Activated T-cell treated with anti-CD3 and anti-CD28 coated beads for 48 hours (primary cell): ENCODE measurements at places on chromosomes 3 and 15.

DNA sequence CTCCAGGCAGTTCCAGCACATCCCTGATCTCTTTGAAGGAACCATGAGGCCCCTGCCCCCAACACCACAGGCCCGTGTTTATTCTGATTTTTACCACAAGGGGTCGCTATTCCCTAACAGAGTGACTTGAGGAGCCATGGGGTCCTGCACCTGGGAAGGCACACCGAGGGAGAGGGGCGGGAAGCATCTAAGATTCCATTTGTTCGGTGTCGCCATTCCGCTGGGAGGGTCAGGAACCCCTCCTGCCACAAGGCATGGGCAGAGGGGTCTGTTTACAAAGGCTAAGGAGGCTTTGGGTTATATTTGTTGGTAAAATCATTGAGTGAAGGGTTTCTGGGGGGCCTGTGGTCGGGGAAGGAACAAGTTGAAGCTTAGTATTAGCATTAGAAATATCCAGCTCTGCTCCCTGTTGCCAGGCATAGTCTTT is 77.1 kb downstream of the WDR76 start:
- peak; percentile 31 for DNase-seq

GRCh38 chr3:122612696-122613095 is 35.2 kb downstream of the PARP15 start:
- DNase-seq, result no peak

GRCh38 chr3:112802338-112802737 is 44.3 kb downstream of the CD200R1L start:
- DNase-seq, result no peak

GRCh38 chr15:95644100-95644875 is 686.2 kb upstream of the NR2F2 start:
- DNase-seq, result no peak

DNA sequence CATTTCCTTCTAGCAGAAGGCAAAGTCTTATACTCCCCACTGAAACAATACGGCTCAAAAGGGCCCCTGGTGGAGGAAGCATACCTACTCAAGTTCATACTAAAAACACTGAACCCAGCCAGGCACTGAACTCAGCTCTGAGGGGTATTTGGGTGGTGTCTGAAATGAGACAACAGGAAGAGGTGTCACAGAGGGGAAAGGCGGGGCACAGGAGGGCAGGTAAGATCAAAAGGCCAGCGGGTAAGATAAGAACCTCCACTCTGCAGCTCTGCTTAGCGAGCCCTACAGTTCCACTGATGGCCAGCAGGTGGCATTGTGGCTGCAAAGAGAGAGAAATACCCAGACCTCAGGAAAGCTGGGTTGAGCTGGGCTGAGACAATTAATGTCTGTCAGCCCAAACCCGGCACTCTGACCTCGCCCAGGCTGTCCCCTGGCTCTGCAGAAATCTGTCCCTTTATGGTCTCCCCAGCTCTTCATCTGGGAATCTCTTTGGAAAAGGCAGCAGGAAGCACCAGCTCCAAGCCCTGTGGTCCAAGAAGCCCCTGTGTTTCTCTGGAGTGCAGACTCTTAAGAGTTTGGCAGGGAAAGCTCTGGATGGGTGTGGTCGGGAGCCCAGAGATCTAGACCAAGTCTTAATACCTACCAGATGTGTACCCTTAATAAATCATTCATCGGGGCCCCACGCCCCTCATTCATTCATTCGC is 8.4 kb downstream of the MFGE8 start:
- DNase-seq, result peak; percentile 85

DNA sequence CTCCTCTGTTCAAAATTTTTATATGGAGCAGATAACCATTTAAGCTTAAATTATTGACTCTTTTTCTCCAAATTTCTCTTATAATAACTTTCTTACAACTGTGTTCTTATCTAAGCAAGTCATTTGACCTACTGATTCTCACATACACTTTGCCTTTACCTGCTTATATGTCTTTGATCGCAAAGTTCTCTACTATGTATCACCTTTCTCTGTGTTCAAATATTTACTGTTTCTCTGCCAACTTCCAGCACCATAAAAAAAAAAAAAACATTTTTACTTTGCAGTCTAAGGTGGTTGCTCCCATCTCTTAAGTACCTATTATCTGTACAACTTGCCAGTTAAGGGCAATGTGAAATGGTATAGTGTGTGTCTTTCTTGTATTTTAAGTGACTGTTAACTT is 100.8 kb upstream of the DPH6 start:
- no peak for DNase-seq

DNA sequence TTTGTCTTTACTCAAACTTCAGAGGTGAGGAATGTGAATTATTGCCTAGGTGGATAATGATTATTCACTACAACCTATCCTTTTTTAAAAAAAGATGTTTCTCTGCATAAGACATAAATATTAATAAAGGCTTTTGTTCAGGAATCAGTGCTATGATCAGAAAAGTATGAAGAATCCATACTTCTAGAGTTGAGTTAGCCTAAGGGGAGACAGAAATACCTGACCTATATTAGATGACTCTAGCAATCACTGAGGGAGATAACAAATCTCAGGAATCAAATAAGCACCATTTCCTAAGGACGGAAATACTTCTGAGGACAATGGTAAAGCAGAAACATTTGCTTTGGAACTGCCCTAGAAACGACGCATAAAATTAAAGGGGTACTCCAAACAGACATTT is 763.8 kb downstream of the GBE1 start:
- DNase-seq, result no peak

- DNase-seq, result no peak
Measured at GRCh38 chr3:117126946-117127546, 417.5 kb downstream of the TUSC7 start.

- DNase-seq, result no peak
Measured at GRCh38 chr3:51715977-51716294, 9.1 kb downstream of the GRM2 start.

- no peak for DNase-seq
Measured at GRCh38 chr3:6416049-6416661, 444.8 kb upstream of the GRM7 start.

DNA sequence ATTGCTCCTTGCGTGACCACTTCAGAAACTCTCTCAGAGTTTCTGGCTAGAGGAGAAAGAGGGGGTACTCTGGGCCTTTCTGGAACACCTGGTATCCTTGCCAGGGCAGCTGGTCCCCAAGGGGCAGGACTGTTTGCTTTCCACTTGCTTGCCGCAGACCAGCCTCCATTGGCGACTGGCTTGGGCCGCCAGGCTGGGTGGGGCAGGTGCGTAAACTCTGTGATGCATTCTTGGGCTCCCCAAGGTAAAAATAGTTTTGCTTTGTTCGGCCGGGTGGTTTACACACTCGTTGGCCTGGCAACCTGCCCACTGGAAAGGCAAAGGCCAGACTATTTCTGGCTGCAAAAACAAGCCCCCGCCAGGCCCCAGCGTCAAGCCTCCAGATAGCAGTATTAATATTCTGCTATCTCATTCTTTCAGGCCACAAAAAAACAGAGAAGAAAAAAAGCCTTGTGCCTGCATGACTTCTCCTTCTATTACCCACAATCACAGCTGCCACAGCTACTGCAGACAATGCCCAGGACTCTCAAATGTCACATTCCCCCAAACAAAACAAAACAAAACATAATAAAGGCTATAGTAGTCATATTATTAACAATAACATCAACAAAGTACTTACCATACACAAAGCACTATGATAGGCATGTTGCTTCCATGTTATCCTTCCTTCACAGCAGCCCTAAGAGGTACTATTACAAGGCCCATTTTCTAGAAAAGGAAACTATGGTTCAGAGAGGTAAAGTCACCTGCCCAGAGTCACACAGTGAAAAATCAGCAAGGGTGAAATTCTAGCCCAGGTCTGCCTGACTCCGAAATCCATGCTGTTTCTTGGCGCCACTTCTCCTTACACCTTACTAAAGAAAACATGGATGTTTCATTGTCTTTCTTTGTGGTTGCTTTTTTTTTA is 14.0 kb upstream of the SSUH2 start:
- no peak for DNase-seq

- no peak for DNase-seq
Measured at GRCh38 chr3:77304700-77305021, 264.8 kb downstream of the ROBO2 start.

DNA sequence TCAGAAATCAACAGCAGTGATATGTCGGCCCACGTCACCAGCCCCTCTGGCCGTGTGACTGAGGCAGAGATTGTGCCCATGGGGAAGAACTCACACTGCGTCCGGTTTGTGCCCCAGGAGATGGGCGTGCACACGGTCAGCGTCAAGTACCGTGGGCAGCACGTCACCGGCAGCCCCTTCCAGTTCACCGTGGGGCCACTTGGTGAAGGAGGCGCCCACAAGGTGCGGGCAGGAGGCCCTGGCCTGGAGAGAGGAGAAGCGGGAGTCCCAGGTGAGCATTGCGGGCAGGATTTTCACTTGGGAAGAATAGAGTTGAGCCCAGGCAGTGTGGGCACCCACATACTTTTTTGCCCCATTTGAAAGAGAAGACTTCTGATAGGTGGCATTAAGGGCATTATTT is 57.4 kb downstream of the DNASE1L3 start:
- no peak for DNase-seq

GRCh38 chr3:144085964-144086363 is 114.3 kb downstream of the DIPK2A start:
- DNase-seq, result no peak

DNA sequence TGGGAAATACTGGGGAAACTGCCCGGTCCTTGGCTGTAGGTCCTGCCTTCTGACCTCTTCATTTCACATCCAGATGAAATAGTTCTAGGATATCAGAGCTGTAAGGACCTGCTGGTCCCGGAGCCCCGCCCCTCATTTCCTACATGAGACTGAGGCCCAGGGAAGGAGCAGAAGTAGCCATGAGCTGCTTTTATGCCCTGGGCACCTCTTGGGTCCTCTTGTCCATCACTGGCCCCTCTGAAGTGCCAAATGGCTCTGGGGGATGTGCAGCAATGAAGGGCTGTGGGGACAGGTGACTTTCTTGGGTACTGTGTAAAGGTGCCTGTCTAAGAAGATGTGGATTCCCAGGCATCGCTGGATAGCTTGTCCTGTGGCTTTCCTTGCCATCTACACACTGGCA is 40.3 kb upstream of the ESYT3 start:
- DNase-seq, result no peak

GRCh38 chr3:184228376-184229137 is 828 bp upstream of the VWA5B2 start:
- DNase-seq, result no peak

- no peak for DNase-seq
Measured at GRCh38 chr15:74505837-74506514, 35.0 kb upstream of the ARID3B start.

GRCh38 chr15:35450492-35450891 is 95.5 kb downstream of the DPH6 start:
- no peak for DNase-seq

DNA sequence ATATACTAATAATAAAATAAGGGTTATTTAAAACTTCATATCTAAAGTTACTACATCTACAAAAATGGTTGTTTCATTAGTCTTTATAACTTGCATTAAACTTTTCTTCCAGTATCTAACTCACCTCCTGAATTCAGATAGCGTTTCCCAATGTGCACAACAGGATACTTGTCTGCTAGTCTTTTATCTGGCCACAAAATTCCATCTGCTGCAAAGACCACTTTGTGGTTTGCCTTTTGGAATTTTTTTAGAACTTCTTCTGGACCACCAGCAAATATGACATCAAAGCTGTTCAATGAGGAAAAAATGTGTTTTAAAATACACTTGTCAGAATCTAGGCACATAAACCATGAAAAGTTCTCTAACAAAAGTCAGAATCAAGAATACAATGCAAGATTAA is 50.8 kb downstream of the PLOD2 start:
- no peak for DNase-seq

- DNase-seq, result no peak
Measured at GRCh38 chr3:148882288-148882687, 17.2 kb downstream of the CPA3 start.

- DNase-seq, result no peak
Measured at GRCh38 chr3:51082363-51082762, 302.7 kb upstream of the MANF start.

DNA sequence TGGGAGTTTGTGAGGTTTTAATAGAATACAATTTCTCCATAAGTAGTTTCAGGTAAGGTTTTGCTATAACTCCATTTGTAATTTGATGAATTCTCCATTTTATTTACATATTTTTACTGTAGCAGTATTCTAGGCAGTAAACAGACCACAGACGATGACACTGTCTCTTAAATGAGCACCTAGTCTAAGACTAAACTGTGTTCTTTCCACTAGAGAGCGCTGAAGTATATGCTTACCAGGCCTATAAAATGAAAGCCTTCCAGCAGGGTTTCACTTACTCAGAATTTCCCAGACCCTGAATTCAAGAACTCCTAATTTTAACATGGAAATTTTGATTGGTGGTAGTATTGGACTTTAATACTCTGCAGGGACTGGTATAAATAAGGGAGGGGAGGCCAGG is 41.6 kb downstream of the POLG start:
- no peak for DNase-seq

DNA sequence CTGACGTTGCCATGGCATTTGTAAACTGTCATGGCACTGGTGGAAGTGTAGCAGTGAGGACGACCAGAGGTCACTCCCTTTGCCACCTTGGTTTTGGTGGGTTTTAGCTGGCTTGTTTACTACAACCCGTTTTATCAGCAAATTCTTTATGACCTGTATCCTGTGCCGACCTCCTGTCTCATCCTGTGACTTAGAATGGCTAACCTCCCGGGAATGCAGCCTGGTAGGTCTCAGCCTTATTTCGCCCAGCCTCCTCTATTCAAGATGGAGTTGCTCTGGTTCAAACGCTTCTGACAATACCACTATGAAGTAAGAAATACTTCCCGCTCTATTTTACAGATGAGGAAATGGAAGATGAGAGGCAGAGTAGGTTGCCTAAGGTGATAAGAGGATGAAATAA is 16.6 kb downstream of the PAQR9 start:
- DNase-seq, result no peak

GRCh38 chr3:127475975-127476705 is 114.4 kb downstream of the TPRA1 start:
- no peak for DNase-seq

- DNase-seq, result no peak
Measured at GRCh38 chr3:15079091-15079490, 14.0 kb upstream of the MRPS25 start.

- DNase-seq, result no peak
Measured at GRCh38 chr3:101104321-101104720, 111.1 kb upstream of the ABI3BP start.

DNA sequence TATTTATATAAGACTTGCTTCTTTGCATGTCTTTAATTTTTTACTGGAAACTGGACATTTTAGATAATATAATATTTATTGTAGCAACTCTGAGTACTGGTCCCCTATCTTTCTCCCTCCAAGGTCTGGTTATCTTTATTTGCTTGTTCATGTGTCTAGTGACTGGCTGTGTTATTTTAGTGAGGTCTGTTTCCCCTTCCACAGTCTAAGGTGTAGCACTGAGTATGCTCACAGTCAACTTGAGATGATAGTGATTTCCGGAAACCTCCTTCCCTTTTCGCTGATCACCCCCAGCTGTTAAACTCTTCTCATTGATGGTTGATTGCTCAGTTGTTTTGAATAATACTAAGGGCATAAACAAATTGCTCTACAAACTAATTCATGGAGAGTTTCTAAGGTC is 37.0 kb downstream of the PCNP start:
- no peak for DNase-seq

DNA sequence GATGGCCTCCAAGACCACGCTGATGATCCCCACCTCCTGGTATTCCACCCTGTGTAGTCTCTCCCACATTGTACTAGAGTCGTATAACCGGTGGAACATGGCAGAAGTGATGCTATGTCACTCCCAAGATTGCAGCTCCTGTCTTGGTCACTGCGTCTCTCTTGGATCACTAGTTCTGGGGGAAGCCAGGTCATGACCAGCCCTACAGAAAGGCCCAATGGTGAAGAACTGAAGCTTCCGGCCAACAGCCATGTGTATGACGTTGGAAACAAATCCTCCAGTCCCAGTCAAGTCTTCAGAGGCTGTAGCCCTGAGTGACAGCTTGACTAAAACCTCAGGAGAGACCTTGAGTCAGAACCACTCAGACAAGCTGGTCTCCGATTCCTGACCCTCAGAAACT is 61.9 kb upstream of the FNDC3B start:
- DNase-seq, result no peak
